ENCODE measurements at places on chromosomes 3 and 15. TPM values are rescaled to one million over a fixed set of nuclear protein-coding genes. Genes with fewer than 3 reads are reported as not detected.

CFAP100 gene
- 4.3 TPM for total RNA-seq

ERICH6 gene
- total RNA-seq, result not detected

NR1I2 gene
- total RNA-seq, result 1.4 TPM

GRCh38 chr3:35680866-35681650 is 41.7 kb downstream of the ARPP21 start:
- no peak for DNase-seq

SAMMSON gene
- not detected for total RNA-seq

- DNase-seq, result no peak
Measured at GRCh38 chr3:96814651-96815567, 515 bp downstream of the EPHA6 start.

Data from type B pancreatic cell (in vitro differentiated cells).